ENCODE measurements at places on chromosomes 13 and 19.

- no peak for DNase-seq
These were observed 20.2 kb downstream of the LIG4 start for GRCh38 chr13:108195146-108195545.

- DNase-seq = no peak
These were observed 210.9 kb downstream of the GPC5 start for GRCh38 chr13:91609353-91609752.

- no peak for DNase-seq
These were observed 16.2 kb upstream of the MIR17HG start for GRCh38 chr13:91331047-91331915.

DNA sequence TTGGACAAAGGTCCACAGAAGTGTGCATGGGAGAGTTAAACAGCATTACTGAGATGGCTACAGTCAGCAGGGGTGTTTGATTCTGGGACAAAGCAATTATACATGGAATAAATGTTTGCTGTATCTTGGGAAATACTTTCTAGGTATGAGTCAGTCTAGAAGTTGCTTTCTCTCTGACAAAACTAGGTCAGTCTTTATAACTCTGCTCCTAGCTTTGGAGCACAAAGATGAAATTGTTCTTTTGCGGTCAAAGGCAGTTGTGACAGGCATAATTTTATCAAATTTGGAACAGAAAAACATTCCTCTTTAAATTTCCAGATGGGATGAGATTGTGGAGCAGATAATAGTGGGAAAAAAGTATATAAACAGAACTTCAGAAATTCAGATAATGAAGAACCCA lies 1045.4 kb upstream of the MIR17HG start:
- DNase-seq = no peak

DNA sequence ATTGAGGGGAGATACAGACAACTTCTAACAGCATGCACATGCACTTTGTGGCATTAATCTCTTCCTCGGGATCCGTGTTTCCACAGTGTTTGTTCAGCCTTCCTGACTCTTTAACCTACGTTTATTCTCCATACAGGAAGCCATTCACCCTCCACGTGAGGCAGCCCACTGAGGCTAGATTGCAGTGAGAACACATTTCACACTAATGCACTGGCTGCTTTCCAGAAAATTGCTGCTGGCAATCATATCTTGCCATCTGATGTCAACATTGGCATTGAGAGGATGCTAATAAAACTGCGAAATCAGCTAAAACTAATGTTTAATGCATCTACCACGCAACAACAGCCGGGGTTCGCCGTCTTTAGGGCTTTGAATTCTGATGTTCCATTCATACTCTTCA lies 30.0 kb downstream of the DCLK1 start:
- no peak for DNase-seq

DNA sequence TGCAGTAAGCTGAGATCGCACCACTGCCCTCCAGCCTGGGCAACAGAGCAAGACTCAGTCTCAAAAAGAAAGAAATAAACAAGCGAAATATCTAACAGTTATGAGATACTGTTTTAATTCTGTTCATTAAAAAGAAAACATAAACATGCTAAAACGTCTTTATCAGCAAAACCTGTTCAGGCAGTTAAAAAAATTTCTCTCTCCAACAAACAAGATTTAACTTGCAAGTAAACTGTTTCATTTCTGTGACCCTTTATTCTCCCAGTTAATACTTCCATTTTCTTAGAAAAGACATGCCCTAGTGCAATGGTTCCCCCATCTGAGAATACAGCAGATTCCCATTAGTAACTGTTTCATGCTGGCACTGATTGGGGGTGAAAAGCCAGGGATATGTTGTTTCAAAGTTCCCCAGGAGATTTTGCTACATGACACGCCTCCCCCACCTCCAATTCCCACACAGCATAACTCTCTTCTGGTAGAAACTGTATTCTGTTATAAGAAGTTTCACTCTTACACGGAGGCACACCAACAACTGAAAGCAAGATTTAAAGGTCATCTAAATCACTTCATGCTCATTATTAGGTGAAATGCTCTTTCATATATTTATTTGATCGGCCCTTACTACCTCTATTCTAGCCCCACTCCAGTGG lies 24.4 kb downstream of the ELF1 start:
- no peak for DNase-seq

DNA sequence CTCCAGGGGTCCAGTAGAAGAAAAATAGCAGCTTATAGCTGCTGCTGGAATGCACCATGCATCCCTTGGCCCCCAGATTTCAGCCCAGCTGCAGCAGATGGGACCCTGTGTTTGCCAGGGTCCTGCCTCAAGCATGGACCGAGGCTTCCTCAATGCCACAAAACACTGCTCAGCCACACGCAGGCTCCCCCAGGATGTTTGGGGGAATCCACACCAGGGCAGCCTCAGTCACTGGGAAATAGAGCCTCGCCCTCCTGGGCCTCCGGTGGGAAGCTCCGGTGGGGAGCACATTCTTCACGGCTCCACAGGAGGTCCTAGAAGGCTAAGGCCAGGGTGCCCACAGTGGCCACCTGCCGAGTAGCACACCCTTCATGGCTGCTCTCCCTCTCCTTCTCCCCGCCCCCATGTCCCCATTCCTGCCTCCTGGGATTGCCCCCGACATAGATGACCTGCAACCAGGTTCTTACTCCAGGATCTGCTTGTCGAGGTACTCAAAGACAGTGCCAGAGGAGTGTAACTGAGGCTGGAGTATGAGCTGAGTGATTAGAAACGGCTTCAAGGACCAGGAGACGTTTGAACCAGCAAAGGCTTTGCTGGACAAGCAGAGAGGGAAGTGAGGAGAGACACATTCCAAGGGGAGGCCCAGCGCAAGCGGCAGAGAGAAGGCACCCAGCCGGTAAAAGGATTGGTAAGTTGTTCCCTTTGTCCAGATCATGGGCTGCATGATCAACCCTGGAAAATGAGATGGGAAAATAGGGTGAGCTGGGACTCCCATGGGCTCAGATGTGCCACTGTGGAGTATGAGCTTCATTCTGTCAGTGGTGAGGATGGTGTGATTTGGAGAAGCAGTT lies 110.7 kb upstream of the UQCRFS1 start:
- no peak for DNase-seq

- DNase-seq = no peak
These were observed 5.3 kb downstream of the ZIC5 start for GRCh38 chr13:99966064-99966805.

- DNase-seq = no peak
These were observed 1.4 kb downstream of the HNRNPUL1 start for GRCh38 chr19:41265395-41266153.

- DNase-seq = peak; percentile 92
These were observed 4.1 kb upstream of the EMP3 start for GRCh38 chr19:48321372-48321621.

DNA sequence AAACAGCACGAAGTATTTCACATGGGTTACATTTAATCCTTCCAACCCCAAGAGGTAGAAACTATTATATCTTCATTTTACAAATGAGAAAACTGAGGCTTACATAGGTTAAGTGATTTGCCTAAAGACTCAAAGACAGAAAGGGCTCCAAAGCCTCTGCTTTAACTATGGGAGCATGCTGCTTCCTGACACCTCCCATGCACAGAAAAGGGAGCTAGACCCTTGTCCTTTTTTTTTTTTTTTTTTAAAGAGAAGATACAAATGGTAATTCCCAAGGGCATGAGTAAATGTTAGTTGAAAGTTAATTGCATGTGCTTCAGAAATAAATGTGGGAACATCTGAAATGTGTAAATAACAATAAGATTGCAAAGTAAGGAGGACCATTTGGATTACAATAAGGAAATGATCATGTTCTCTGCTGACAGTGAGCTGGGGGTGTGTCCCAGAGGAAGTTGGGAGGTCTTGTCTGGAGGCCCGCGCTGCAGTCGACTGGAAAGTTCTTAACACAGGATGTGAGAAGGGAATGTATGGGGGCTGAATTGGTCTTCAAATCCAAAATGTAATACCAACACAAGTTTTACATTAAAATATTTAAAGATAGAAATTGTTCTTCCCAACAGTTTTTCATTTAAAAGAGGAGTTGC lies 500.3 kb downstream of the KLF12 start:
- DNase-seq = no peak

DNA sequence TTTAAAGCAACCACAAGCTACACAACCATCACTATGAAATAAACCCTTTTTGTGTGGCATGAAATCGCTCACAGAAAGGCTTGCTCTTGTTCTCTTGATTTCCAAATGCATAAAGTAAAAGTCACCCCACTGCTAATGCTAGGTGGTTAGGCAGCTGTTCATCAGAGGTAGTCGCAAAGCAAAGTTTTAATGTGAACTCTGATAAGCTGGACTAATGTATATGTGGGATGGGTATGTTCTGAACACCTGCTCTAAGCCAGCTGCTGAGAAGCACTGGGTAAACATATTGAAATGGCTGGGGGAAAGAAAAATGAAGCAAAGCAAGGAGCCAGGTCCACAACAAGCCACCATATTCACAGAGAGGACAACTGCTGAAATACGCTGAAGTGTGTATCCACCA lies 142.3 kb downstream of the KLF12 start:
- no peak for DNase-seq

GRCh38 chr13:51623473-51623872 lies 39.2 kb downstream of the WDFY2 start:
- DNase-seq = no peak

DNA sequence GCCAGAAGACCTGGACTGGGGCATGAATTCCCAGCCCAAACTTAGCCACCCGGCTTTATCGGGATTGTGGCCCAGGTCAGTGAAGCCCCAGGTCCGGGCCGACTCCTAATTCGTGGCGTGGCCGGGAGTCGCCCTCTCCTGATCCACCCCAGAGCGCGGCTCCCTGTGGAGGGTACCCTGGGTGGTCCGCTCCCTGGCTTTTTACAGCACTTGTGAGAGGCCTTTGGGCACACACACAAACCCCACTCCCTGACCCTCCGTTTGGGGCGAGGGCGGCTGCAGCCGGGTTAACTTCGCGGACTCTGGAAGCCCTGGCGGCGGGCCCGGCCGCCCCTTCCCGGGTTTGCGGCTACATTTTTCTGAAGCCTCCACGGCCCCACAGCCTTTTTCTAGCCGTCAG lies 56.4 kb downstream of the ZNF568 start:
- DNase-seq = peak; percentile 34

- no peak for DNase-seq
These were observed 819.6 kb upstream of the ATXN8OS start for GRCh38 chr13:69288026-69288425.

DNA sequence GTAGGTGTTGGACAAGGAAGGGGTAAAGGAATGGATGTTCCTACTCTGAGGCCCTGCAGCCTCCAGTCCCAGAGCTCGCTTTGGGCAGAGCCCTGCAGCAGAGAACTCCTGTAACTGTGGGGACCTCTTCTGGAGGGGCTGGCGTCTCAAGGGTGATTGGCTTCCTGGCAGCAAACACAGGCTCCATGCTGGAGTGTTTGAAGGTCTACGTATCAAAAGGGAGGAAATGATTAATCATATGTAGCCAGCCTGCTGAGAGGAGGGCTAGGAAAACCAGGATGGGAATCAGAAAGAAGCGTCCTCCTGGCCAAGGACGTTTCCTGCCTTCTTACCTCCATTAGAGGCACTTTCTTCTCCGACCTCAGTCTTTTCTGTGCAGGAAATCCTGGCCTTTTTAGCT lies 208.5 kb downstream of the TSHZ3 start:
- peak; percentile 87 for DNase-seq

DNA sequence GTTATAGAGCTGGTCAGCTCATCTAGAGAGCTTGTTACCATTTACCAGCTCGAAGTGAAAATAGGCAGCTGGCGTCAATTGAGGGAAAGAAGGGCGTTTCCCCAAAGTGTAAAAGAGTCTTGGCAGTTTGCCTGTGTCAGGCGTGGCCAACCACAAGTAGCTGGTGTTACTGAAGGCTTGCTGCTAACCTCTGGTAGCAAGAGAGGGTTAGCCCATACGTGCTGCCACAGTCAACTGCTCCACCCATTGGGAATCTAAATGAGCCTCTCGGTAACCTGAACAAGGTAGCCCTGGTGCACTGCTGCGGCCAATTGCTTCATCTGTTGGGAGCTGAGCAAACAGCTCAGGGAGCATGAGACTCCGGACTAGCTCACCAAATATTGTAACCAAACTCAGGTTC lies 314.9 kb upstream of the SLITRK5 start:
- DNase-seq = no peak

DNA sequence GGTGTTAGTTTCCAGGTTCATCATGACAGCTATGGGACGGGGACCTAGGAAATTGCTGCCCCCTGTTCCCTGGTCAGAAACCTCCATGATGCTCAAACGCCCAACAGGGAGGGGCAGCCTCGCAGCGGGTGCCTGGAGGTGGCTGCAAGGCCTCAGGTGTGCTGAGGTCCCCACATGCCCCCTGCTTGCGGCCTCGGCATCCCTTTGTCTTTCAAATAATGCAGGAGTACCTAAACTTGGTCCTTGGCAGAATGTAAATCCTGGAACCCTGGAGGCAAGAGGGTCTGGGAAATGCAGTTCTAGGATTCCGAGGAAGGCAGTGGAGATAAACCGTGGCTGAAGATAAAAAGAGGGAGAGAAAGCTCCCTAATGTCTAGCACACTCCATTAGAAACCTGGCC lies 52.4 kb downstream of the SKA3 start:
- no peak for DNase-seq

DNA sequence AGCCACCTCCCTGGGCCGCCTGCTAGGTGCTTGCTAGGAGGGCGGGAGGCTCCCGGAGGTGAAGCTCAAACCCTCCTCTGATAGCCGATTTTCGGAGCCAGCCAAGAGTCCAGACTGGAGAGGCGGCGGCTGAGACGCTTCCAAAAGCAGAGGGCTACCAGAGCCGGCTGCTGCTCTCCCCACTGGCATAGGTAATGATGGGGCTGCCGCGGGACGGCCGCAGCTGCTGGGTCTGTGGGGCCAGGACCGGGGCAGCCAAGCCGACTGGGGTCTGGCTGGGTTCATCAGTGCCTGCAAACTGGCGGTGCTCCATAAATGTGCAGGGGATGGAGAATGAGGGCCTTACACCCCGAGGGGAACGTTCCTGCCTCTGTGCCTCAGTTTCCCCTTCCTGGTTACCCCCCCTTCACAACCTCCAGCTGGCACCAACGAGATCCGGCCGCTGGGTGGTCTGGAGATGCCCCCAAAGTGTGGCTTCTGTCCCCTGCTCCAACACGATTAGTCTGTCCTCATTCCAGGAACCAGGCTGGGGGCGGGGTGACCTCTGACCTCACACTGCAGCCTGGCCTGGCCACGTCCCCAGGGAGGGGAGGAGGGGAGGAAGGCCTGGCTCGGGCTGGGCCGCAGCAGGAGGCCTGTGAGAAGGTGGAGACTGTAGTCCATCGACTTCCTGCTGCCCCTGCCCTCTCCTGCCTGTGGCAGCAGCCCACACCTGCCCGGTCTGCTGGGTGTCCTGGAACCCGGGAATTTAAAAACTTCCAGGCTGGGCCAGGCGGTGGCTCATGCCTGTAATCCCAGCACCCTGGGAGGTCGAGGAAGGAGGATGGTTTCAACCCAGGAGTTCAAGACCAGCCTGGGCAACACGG lies 3.8 kb upstream of the WDR18 start:
- peak; percentile 93 for DNase-seq
